Activated T-helper 1 cell treated with anti-CD3 and anti-CD28 coated beads, Interleukin-12 subunit alpha, Interleukin-12 subunit beta, Interleukin-2, Interleukin-4 antibody, amounts not matched to agents 30 ng/mL and 10 ng/mL and 1 ng/mL, durations not matched to agents 14 hours and 24 hours and 36 hours (primary cell): ENCODE measurements at places on chromosomes 5 and 9. TPM values are rescaled to one million over a fixed set of nuclear protein-coding genes. Genes with fewer than 3 reads are reported as not detected.

The NIM1K gene
- 0.39 and 0.67 TPM in 2 replicates for total RNA-seq

The PCDHGA2 gene
- total RNA-seq, result 0.08 and 0.17 TPM in 2 replicates

The C9orf50 gene
- total RNA-seq, result not detected in 2 replicates

The TAF11L10 gene
- not detected in 2 replicates for total RNA-seq

The C9orf43 gene
- 0.42 and 0.62 TPM in 2 replicates for total RNA-seq

The GPX3 gene
- not detected in 2 replicates for total RNA-seq

The OTP gene
- not detected in 2 replicates for total RNA-seq

DNA sequence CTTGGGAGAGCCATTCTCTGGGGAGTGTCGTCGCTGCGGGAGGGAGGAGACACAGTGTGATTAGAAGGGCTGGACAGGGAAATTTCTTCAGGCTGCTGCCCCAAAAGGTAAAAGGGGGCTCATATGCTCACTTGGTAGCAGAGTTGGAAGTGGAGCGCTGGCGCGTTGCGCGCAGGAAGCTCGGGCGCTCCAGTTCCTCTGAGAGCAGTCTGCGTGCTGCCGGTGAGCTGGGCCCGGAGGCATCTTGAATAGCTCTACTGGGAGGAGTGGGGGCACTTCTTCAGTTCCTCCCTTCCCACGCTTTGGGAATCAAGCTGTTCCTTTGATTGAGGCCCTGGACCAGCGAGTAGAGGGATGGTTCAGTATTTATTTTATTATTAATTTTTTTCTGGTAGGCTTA lies 2.7 kb downstream of the RXFP3 start:
- H3K27ac ChIP-seq, result no peak overlapping the region
- peaks cover 48% of the 10 kb centered on the region for H3K27me3 ChIP-seq
- DNase-seq, result no peak
- no peaks in the 10 kb centered on the region for H3K36me3 ChIP-seq
- no peaks in the 10 kb centered on the region for H3K4me1 ChIP-seq

DNA sequence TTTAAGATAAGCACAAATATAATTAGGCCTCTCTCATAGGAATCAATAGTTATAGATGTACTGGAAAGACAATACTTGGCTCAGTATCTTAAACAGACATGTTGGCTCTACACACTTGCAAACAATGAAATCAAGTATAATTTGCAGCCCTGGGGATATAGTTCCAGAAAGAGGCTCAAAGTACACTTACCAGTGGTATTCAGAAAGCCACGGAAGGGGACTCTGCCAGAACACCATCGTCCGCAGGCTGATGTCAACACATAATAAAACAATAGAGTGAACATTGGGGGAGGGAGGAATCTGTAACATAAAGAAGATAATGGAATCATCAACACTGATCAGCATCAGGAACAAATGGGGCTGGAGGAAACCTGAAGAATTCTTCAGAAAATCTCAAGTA lies 31.2 kb upstream of the EBF1 start:
- peaks cover 34% of the 10 kb centered on the region for H3K27me3 ChIP-seq
- no peak for DNase-seq
- peaks cover under 1% of the 10 kb centered on the region for H3K36me3 ChIP-seq
- H3K4me1 ChIP-seq, result no peaks in the 10 kb centered on the region
- no peak overlapping the region for H3K4me3 ChIP-seq

DNA sequence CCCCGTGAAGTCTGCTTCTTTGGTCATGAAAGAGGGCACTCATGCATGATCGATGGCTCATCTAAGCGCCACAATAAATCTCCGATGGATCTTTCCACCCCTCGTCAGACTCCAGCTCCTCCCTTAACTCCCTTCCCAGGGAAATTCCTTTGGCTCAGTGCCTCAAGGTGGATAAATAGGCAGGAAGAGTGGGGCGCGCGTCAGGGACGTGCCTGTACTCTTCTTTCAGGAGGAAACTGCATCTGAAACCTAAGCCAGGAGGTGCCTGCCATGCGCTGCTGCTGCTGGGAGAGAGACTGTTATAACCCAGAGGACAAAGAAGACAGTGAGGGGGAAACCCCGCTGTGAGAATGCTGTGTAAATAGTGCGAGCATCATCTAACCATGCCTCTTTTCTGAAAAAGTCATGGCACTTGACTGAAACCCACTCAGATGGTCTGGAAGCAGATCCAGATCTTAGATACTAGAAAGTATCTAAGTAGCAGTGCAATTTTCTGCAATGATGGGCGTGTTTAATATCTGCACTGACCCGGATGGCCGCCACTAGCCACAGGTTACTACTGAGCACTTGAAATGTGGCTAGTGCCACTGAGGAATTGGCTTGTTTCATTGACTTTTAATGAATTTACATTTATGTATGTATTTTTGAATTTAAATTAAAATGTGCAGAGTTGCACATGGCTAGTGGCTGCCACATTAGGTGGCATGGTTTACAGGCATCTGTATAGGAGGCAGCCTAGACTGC lies 120.3 kb upstream of the BASP1 start:
- no peaks in the 10 kb centered on the region for H3K36me3 ChIP-seq
- no peak overlapping the region for H3K4me3 ChIP-seq
- H3K4me1 ChIP-seq, result no peaks in the 10 kb centered on the region
- H3K27ac ChIP-seq, result no peak overlapping the region

GRCh38 chr5:140249536-140249935 lies 53.4 kb downstream of the PFDN1 start:
- H3K27me3 ChIP-seq, result no peaks in the 10 kb centered on the region
- no peak for DNase-seq
- peaks cover 78% of the 10 kb centered on the region for H3K4me1 ChIP-seq
- peaks cover 22% of the 10 kb centered on the region for H3K36me3 ChIP-seq
- peak overlapping the region; percentile 31 for H3K27ac ChIP-seq

DNA sequence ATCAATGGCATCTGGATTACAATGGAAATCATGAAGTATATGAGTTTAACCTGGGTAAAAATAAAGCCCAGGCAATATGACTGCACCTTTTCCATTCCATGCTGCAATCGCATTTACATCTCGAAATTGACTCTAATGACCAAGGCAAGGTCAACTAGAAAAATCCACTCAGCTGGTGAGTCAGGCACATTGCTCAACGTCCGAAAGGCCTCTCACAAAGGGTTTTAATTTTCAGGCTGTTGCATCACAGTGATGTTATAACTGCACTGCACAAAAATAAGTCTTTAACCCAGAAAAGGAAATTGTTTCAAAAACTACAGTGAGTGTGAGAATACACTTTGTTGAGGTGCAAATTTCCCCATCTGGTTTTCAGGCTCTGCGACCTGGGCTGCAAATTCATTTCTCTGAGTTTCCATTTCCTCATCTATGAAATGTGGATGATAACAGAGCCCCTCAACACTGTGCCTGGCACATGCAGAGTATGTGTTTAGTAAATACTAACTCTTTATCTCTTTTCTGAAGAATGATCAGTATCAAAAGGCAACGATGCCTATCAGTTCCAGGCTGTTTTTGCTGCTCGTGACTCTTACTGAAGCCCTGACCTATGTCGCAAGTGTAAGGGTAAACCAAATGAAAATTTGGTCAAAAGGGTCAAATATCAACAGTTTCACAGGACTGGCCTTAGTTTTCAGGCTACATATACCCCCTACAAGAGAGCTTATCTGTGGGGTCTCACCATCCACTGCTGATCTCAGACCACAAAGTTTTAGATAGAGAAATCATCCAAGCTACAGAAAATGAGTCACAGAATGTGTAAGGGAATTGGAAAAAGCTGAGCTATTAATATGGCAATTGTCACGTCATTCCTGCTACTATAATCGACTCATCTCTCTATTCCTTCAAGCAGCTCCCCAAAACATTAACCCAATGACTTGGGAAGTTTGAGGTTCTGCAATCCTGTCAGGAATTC lies 4.1 kb downstream of the NFIL3 start:
- H3K27ac ChIP-seq, result peak overlapping the region; percentile 89
- peak overlapping the region; percentile 90 for H3K4me3 ChIP-seq
- peaks cover 42% of the 10 kb centered on the region for H3K36me3 ChIP-seq
- DNase-seq, result no peak
- H3K4me1 ChIP-seq, result peaks cover 71% of the 10 kb centered on the region

- H3K27me3 ChIP-seq, result peaks cover 2% of the 10 kb centered on the region
- no peak overlapping the region for H3K4me3 ChIP-seq
- DNase-seq, result no peak
These were observed 58.1 kb downstream of the KCNN2 start for GRCh38 chr5:114419959-114420358.

DNA sequence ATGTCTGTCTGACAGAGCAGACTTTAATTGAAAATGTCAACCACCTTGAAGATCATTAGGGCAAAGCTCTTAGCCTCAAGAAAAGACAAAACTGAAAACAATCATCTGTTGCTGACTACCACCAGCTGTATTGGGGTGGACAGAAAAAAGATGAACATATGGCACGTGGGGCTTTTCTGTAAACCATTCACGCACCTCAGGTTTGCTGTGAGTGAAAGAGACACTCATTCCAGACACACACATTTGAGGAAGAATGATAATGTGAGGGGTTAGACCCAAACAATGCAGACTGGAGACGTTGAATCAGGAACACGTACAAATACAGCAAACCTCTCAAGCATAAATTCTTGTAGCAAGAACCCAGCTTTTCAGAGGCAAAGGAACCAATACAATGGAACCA lies 158.7 kb downstream of the EBF1 start:
- H3K36me3 ChIP-seq, result no peaks in the 10 kb centered on the region
- peaks cover 3% of the 10 kb centered on the region for H3K27me3 ChIP-seq
- H3K4me3 ChIP-seq, result no peak overlapping the region
- H3K27ac ChIP-seq, result no peak overlapping the region

GRCh38 chr9:107276966-107277710 lies 5.9 kb upstream of the RAD23B start:
- H3K4me1 ChIP-seq, result peaks cover 33% of the 10 kb centered on the region
- H3K27me3 ChIP-seq, result peaks cover 17% of the 10 kb centered on the region
- no peak for DNase-seq
- no peaks in the 10 kb centered on the region for H3K36me3 ChIP-seq

GRCh38 chr5:52554293-52554692 lies 233.4 kb upstream of the ITGA1 start:
- peaks cover 7% of the 10 kb centered on the region for H3K27me3 ChIP-seq
- H3K36me3 ChIP-seq, result no peaks in the 10 kb centered on the region
- no peak overlapping the region for H3K27ac ChIP-seq
- no peak for DNase-seq
- no peak overlapping the region for H3K4me3 ChIP-seq
- no peaks in the 10 kb centered on the region for H3K4me1 ChIP-seq

DNA sequence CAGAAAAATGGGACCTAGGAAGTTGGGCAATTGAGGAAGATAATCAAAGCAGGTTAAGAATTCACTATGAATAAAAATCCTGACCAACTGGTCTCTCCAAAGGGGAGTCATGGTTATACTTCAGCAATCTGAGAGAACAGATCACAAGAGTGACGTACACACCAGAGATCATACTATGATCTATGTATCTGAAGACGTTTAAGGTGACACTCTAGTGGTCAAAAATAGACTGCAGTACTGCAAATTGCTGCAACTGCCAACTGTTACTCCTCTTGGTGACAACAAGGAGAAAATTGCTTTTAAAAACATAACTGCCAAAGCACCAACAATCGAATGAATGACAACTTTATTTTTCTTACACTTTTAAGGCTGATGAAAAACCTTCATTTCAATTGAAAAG lies 4.9 kb downstream of the AK6 start:
- H3K27ac ChIP-seq, result no peak overlapping the region
- no peak for DNase-seq
- H3K4me3 ChIP-seq, result no peak overlapping the region
- H3K4me1 ChIP-seq, result peaks cover 24% of the 10 kb centered on the region

DNA sequence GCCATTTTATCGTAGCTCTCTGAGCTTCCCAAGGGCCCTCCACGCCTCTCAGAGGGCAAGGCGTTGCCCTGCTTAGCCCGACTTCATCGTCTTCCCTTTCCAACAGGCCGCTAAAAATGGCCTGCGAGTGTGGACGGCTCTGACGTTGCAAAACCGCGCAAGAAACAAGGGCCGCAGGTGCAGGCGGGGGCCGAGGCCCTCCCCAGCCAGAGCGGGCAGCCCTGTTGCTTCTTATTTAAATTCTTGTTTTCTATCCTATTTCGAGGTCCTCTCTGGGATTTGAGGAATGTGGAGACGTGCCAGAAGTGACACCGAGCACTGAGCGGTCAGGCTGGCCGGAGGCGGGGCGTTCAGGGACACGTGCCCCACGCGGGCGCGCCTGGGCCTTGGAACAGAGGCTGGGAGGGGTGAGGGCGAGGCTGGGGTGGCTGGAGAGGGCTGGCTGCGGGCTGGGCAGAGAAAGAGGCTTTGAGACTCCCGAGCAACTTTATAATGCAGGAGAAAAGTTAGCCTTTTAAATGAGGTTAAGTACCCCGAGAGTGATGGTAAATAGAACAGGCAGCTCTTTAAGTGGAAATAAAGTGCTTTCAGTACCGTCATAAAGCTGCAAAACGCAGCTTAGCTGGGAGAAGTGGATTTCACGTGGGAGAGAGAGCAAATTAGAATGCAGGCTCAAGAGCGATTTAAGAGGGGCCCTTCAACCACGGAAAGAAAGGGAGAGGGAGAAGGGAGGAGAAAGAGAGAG lies 243.6 kb downstream of the AUH start:
- peaks cover 11% of the 10 kb centered on the region for H3K27me3 ChIP-seq
- no peak for DNase-seq
- no peak overlapping the region for H3K27ac ChIP-seq
- peaks cover 36% of the 10 kb centered on the region for H3K4me1 ChIP-seq
- peaks cover 23% of the 10 kb centered on the region for H3K36me3 ChIP-seq
- no peak overlapping the region for H3K4me3 ChIP-seq

GRCh38 chr5:115842089-115842935 lies 577 bp downstream of the AP3S1 start:
- no peaks in the 10 kb centered on the region for H3K27me3 ChIP-seq
- H3K4me1 ChIP-seq, result peaks cover 52% of the 10 kb centered on the region
- no peak for DNase-seq
- peak overlapping the region; percentile 98 for H3K4me3 ChIP-seq

DNA sequence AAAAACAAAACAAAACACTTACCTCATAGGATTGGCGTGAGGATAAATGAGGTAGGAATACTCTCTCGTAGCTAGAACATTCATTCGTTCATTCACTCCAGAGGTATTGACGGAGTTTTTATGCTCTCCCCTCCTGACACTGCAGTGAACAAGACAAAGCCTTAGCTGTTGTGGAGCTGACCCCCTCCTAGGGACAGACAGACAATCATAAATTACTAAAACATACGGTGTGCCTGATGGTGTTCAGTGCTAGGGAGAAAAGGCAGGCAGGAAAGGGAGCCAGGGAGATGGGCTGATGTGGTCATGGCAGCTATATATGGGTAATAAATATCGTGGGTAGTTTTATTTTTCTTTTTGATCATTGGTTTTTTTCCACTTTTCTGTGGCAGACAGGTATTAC lies 5.7 kb upstream of the BRD3 start:
- no peak for DNase-seq
- no peak overlapping the region for H3K4me3 ChIP-seq
- H3K27ac ChIP-seq, result no peak overlapping the region
- H3K27me3 ChIP-seq, result peaks cover 20% of the 10 kb centered on the region

DNA sequence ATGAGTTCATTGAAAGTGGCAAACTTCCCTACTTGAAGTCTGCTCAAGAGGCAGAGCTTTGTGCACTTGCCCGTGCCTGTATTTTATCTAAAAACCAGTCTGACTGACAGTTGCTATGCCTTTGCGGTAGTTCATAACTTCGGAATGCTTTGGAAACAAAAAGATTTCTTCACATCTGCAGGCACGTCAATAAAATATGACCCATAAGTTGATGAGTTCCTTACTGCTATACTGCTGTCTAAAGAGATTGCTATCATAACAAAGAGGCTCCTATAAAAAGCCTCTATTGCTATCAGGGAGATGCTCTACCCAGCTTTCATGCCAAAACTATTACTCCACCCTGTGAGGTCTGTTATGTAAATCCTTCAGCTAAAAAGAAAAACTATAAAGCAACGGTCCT lies 25.4 kb upstream of the RNF20 start:
- H3K27ac ChIP-seq, result no peak overlapping the region
- H3K27me3 ChIP-seq, result peaks cover 2% of the 10 kb centered on the region
- H3K4me1 ChIP-seq, result no peaks in the 10 kb centered on the region
- H3K36me3 ChIP-seq, result no peaks in the 10 kb centered on the region
- DNase-seq, result no peak
